ENCODE measurements at places on chromosomes 3 and 15.

GRCh38 chr15:56040081-56041035 is 46.9 kb upstream of the NEDD4 start:
- DNase-seq = no peak

DNA sequence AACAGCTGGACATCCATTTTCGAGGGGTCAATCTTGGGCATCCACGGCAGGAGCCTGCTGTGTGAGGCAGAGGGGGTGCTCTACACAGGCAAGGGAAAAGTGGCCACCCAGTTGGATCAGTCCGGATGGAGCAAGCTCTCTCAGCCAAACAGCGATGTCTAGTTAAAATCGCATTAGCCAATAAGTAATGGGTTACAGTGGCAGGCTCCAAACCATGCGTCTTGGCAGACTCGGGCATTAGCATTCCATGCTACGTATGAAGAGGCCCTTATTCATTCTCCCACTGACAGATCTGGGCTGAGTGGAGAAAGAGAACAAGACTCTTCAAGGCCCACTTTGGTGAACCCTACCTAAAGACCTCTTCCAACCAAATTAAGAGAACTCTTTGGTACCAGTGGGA is 49.3 kb downstream of the CCNB2 start:
- no peak for DNase-seq

GRCh38 chr15:41501931-41502794 is 8.5 kb downstream of the ITPKA start:
- DNase-seq = no peak

- no peak for DNase-seq
These were observed 8.5 kb downstream of the MINDY2 start for GRCh38 chr15:58779554-58779953.
